ENCODE measurements at places on chromosomes 13 and 19.

GRCh38 chr19:8703223-8703622 lies 4.6 kb upstream of the ACTL9 start:
- no peak for DNase-seq

DNA sequence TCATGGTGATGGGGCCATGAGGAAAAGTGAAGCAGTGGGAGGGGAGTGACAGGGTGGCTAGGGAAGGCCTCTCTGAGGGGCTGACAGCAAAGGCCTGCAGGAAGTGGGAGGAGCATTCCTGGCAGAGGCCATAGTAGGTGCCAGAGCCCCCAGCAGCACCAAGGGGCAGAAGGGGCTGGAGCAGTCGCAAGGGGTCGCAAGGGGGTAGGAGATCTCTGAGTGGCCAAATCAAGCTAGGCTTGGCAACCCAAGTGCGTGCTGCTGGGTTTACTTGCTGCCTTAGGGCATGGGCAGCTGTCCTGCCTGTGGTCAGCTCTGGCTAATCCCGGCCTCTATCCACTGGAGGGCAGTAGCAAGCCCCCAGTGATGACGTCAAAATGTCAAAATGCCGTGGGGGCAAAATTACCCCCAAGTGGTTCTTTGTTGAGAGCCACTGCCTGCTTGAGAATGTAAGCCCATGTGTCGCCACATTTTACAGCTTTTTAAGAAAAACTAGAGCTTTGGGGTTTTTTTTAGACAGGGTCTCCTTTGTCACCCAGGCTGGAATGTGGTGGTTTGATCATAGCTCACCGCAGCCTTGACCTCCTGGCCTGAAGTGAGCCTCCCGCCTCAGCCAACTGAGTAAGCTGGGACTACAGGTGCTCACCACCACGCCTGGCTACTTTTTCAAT lies 11.8 kb downstream of the CCDC97 start:
- peak; percentile 44 for DNase-seq

DNA sequence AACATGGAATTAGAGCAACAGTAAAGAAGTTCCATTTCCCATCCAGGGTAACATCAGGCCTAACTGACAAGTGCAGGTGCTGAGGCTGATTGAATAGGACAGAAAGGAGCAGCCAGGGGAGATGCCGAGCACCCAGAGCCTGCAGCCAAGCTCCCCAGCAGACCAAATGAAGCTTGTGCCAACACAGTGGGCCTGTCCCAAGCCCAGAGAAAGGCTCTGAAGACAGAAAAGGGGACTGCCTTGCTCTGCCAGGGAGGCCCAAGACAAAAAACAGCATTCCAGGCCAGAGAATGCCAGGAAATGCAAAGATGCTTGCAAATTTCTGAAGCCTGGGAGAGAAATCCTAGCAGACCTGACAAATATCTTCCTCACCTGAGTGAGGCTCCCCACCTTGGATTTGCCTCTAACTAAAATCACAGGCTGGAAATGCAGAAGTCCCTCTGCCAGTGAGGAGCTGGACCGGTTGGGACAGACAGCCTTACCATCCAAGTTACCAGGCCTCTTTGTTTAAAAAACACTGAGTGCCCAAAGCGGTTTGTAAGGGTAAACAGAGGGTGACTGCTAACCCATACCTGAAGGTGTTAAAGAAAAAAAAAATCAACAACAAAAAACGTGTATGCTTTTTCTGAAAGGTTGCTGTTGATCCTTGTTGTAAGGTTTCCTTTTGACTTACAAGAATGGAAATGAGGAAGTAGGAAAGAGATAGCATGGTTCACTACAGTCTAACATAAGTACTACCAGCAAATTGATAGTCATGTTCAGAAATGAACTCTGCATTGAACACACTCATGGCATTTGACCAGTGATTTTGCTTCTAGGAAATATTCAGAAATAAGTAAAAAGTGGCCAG lies 11.8 kb upstream of the HMGB1 start:
- no peak for DNase-seq

DNA sequence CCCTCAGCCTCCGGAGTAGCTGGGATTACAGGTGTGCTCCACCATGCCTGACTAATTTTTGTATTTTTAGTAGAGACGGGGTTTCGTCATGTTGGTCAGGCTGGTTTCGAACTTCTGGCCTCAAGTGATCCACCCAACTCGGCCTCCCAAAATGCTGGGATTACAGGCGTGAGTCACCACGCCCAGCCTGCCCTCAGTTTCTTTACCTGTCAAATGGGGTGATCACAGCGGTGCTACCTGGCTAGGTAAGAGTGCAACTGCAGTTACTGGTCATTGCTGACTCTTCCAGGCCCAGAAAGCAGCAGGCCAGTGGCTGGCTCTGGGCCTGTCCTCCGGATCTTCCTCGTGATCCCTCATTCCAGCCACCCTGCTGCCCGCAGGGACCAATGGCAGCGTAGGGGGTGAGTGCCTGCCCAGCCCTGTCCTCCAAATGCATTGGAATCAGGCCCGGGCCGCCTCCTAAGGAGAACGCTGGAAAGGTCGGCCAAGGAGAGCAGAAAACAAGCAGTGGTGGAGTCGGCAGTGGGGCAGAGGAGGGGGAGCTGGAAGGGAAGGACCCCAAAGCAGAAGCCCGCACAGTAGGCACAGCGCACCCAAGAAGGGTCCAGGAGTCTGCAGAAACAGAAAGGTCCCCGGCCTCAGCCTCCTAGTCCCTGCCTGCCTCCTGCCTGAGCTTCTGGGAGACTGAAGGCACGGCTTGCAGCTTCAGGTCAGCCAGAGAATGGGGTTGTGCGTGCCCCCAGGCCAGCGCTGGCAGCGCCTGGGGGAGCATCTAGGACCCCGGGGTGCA lies 1.8 kb upstream of the SLC27A1 start:
- DNase-seq = no peak

- no peak for DNase-seq
Observed at GRCh38 chr13:67772807-67773453, 542.8 kb upstream of the PCDH9 start.

GRCh38 chr19:11168568-11168967 lies 13.0 kb upstream of the SPC24 start:
- DNase-seq = no peak

DNA sequence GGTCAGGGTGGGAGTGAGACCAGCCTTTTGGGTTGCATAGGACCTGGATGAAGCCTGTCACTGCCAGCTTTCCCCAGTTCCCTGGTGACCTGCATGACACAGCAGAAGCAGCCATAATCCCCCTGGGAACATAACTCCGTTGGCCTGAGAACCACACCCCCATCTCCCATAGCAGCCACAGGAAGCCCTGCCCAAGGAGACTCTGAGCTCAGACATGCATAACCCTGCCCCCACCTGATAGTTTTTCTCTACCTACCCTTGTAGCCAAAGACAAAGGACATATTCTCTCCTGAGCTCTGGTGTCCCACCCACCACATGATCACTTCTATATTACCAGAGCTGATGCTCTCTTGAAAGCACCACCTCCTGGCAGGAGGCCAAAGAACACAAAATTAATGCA lies 413.5 kb upstream of the HTR2A start:
- no peak for DNase-seq

- peak; percentile 53 for DNase-seq
Observed at GRCh38 chr19:45016388-45017314, 15.4 kb downstream of the RELB start.

DNA sequence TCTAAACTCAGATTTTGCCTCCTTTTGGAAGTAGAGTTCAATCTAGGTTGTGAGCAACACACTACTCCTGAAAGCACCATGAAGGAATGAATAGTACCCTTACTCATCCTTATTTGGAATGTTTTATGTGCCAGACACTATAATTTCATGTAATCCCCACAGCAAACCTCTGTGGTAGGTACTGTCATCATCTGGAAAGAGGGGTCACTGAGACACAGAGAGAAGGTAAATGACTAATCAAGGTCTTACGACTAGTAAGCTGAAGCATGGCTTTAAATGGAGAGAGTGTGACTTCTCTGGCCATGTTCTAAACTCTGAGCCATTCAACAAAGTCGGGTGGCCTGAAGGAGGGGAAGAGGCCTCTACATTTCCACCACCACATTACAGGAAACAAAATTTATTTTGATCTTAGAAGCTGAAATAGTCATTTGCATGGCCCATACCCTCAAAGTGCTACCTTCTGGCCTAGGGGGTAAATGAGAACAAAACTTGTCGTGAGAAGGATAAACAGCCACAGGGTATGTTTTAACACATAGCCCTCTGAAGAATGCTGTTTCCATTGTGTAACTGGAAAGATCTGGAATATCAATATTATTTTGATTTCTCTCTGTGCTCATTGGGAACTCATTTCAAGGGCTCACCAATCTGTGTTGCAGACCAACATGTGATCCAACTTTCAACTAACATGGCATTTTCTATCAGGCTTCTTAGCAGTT lies 180.8 kb upstream of the RFC3 start:
- DNase-seq = no peak

- no peak for DNase-seq
Observed at GRCh38 chr13:101010100-101010499, 335.5 kb upstream of the TMTC4 start.

GRCh38 chr13:79502859-79503468 lies 22.0 kb downstream of the NDFIP2 start:
- no peak for DNase-seq

DNA sequence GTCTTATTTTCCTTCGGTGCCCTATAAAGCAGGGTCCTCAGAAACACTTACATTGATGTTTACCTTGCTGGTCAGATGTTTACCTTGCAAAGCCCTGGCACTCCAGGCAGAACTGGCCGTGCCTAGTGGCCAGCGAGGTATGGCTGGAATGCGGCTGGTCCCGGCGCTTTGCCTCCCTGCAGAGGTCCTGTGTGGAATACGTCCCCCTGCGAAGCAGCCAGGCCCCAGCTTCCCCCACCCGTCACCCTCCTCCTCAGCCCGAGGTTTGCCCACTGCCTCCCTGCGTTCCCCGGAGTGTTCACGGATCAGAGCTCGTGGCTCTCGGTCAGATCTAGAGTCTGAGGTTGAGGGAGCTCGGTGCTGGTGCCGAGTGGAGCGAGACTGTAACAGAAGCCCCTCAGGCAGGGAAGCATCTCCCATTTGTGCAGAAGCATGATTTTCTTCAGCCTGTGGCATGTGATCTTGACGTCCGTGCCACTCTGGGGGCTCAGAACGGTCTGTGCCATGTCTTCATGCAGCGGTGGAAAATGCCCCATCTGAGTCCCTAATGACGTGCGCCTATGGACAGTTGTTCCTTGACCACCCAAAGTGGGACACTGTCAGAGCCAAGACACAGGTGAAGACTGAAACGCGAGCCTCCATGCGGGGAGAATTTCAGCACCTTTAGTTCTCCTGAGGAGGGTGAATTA lies 54.8 kb upstream of the SOX1 start:
- DNase-seq = no peak

GRCh38 chr13:84686973-84687372 lies 804.7 kb upstream of the SLITRK1 start:
- no peak for DNase-seq

- DNase-seq = no peak
Observed at GRCh38 chr13:51802631-51803418, 1.1 kb downstream of the DHRS12 start.

DNA sequence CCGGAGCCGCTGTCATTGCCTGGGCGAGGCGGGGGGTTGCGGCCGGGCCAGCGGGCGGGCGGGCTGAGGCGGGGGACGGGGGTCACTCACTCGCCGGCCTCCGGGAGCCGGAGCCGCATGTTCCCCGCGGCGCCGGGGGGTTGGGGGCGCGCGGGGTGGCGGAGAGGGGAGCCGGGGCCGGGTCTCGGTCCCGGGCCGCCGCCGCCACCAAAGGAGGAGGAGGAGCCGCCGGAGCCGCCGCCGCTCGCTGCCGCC lies 149 bp downstream of the MED26 start:
- no peak for DNase-seq

DNA sequence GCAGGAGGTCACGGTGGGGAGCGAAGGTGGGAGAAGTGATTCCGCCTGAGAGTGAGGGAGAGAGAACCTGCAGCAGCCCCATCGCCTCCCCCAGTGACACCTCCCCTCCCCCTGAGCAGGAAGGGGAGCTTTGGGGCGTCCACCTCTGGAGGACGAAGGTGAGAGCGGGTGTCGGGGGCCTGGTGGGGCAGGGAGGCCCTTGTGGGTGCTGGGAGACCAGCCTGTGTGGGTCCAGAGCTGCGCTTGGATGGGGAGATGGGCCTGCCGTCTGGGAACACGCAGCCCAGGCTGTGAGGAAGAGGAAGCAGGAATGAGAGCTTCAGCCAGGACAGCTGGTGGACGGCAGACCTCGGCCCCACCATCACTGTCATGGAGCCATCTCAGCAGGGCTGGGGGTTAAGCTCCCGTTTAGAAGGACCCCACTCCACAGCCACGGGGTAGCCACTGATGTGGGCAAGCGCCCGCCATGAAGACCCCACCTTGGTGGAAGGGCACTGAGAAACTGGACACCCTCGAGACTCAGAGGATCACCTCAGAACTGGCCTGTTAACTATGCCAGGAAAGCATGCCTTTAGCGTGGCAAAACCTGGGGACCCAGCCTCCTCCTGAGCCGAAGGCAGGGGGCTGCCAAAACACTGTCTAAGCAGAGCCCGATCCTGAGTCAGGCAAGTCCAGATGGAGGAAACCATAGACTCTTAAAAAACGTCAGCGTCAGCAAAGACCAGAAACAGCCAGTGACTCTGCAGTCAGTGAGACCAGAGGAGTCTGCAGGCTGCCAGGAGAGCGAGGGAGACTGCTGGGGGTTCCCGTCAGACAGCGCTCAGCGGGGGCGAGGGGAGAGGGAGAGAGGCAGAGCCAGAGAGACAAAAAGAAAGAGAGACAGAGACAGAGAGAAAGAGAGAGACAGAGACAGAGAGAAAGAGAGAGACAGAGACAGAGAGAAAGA lies 6.4 kb upstream of the PROZ start:
- DNase-seq = no peak

- DNase-seq = no peak
Observed at GRCh38 chr13:111383591-111384440, 63.4 kb downstream of the TEX29 start.

DNA sequence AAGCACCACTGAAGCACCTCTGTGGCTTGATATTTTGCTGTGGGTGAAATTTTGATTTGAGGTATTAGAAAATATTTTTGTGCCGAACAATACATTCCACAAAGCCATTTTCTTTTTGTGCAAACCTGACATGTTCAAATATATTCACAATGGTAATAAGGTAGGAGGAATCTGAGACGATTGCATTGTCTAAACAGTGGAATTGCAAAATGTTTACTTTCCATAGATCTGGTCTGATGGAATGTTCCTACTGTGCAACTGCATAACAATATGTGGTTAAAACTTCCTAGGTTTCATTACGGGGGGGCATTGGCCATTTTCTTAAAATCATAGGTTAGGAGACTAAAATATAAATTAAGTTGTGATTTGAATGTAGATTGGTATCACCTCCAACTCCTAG lies 42.7 kb upstream of the AKAP11 start:
- no peak for DNase-seq

- no peak for DNase-seq
Observed at GRCh38 chr19:9308091-9308770, 1.4 kb downstream of the ZNF699 start.

GRCh38 chr13:43558939-43559338 lies 227.8 kb downstream of the ENOX1 start:
- no peak for DNase-seq

- DNase-seq = no peak
Observed at GRCh38 chr13:79459906-79460305, 21.0 kb upstream of the NDFIP2 start.

- DNase-seq = no peak
Observed at GRCh38 chr13:75341028-75341427, 140.9 kb downstream of the TBC1D4 start.

- no peak for DNase-seq
Observed at GRCh38 chr13:46207828-46208227, 3.9 kb upstream of the LRRC63 start.
